T-helper 17 cell (primary cell): ENCODE measurements at places on chromosomes 5 and 9.

GRCh38 chr5:61363401-61364114 is 31.5 kb downstream of the ZSWIM6 start:
- DNase-seq: no peak

DNA sequence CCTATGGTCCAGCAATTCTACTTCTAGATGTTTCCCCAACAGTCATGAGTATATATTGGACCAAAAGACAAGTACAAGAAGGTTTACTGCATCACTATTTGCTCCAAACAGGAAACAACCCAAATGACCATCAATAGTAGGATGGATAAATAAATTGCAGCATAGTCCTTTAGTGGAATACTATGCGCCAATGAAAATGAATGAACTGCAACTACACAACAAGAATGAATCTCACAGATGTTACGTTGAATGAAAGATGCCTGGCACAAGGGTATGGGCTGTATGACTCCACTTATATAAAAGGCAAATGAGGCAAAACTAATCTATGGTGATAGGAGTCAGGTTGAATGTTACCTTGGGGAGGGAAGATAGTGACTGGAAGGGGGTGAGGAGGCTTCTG is 48.6 kb upstream of the UNC5A start:
- DNase-seq: no peak

DNA sequence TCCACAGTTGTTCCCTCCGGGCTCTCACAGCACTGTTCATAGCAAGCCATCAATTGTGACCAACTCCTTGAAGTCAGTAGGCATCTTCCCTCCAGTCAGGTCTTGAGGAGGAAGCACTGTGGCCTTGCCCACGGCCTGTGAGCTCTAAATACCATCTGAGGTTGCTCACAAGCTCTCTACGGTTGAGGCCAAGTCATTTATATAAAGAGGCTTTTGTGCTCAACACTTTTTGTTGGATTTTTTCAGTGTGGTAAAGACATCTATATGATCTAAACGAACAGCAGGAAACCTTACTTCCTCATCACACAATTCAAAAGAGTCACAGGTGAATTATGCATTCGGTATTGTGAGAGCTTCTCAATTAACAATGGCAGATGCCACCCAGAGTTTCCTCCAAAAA is 97.3 kb downstream of the ZNF462 start:
- DNase-seq: no peak

DNA sequence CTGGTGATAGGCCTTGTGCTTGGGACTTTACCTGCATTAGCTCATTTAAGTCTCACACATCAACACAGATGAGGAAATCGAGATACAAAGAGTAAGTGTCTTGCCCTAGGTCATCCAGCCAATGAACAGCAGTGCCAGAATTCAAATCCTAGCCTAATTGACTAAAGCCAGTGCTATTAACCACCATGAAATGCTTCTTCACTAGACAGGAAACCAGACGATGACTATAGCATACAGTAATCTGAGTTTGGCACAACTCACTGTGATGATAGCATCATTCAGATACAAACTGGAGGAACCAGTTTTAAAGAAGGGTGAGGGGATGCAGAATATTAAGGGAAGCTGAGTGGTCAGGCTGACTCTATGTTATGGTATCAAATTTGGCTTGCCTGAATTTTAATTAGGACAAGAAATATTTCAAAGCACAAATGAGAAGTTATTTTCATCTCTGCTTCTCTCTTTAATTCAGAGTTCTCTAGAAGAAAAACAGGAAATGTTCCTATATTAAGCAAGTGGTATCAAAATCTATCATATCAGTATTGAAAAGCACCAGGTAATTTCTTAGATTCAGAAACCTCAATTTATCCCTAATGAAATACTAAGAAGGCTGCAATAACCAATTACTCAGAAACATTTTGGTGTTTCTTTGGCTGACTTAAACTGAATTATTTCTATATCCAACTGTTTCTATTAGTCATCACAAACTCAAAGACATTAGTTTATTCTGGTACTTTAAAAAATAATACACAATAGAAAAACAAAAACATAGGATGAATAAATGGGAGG is 147.0 kb upstream of the RASA1 start:
- DNase-seq: no peak

DNA sequence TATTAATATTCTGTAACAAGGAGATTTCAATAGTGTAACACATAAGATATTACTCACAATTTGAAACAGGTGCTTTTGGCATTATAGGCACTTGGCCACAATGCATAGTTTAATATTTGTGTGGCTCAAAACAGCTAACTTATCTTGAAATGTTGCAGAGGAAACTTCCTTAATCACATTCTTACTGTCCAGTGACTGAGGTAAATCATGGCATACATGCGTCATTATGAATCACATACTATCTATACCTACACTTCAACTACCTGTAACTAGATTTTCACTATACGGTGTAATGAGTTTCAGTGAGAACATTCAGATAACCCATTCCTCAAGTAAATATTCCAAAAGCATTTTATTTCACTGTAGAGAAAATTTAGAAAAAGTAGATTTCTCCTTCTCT is 218.8 kb downstream of the PDE4D start:
- DNase-seq: no peak

DNA sequence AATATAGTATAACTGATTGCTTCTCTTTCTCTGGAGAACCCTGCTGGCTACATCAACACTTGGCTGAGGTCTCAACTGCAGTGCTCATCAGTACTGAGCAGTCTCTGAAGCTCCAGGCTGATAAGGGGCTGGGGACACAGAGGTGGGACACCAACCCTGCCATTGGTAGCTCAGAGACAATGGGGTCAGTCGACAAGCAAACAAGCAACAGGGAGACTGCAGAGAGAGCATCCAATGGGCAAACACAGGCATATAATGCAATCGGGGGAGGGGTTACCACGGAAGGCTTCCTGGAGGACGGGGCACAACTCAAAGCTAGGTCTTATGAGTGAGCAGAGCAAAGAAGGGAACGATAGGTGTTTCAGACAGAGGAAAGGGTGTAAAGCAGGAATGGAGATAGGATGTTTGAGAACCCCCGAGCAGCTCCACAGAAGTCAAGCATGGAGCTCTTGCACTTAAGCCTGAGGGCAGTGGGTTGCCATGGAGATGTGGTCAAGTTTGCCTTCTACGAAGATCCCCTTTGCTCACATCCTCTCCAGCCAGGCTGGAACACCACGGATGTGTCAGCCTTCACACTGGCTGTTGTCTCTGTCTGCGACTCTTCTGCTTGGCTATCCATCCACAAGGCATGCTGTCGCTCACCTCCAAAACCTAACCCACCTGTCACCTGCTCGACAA is 21.5 kb upstream of the AKNA start:
- no peak for DNase-seq

DNA sequence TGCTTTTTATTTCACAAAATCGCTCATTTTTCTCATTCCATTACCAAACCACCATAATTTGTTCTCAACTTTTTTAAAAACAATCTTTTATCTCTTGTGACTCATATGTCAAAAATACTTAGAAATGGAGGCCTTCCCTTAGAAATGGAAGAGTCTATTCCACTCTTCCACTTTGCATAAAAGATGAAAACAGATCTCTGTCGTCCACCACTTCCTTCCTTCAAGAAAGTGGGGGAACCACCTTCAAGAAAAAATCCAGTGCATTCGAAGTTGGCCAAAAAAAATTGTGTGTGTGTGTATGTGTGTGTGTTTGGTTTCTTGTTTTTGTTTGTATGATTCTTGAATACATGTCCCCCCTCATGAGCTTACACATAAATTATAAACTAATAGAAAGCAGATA is 628.8 kb upstream of the DMAC1 start:
- no peak for DNase-seq

DNA sequence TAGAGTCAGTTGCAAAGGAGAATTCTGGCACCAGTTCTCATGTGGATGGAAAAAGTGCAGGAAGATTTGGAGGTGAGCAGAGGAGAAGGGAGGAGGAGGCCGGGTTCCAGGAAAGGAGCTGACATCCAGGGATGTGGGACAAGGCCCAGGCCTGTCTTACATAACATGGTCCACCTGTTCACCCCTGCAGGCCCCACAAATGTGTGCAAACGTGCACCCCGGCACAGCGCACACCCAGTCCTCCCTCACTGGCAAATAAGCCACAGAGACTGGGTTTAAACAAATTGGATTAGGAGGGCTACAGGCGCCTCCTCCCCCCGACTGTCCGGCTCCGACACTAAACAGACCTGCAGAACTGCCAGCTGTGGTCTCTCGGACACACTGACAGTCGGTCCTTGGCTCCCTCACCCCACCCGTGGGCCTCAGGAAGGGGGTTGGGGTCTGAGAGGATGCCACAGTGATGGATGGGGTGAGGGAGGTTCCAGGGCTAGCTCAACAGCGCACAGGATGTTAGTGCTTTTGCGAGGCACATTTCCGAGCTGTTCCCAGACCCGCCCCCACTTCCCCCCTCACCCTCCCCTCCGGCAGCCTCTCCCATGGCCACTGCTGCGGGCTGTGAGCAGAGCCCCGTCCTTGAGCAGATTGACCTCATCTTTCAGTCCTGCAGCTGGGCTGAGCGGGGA is 43.4 kb upstream of the IL17B start:
- DNase-seq: no peak
